Airway epithelial cell (primary cell): ENCODE measurements at places on chromosomes 2 and 18. TPM values are rescaled to one million over a fixed set of nuclear protein-coding genes. Genes with fewer than 3 reads are reported as not detected.

KIAA2012 gene
- not detected in 2 replicates for total RNA-seq

TNFRSF11A gene
- 3.5 and 4.0 TPM in 2 replicates for total RNA-seq

SH3RF3 gene
- 0.78 and 1.1 TPM in 2 replicates for total RNA-seq

PDCD1 gene
- not detected in 2 replicates for total RNA-seq

MBD5 gene
- total RNA-seq, result 5.2 and 7.8 TPM in 2 replicates

ANKRD36B gene
- 4.7 and 7.5 TPM in 2 replicates for total RNA-seq

AQP12B gene
- not detected in 2 replicates for total RNA-seq

HOXD8 gene
- total RNA-seq, result not detected in 2 replicates

CHPF gene
- total RNA-seq, result 168 and 186 TPM in 2 replicates

STON1 gene
- total RNA-seq, result 0.05 and 0.56 TPM in 2 replicates

NAGK gene
- total RNA-seq, result 94.1 and 102 TPM in 2 replicates

REV1 gene
- total RNA-seq, result 12.1 and 19.4 TPM in 2 replicates

EGR4 gene
- total RNA-seq, result not detected in 2 replicates

KCMF1 gene
- total RNA-seq, result 53.7 and 66.2 TPM in 2 replicates

ANKRD30B gene
- not detected in 2 replicates for total RNA-seq

AQP12A gene
- not detected in 2 replicates for total RNA-seq

QPCT gene
- 2.5 and 2.9 TPM in 2 replicates for total RNA-seq

LIMS4 gene
- not detected in 2 replicates for total RNA-seq

ACKR3 gene
- total RNA-seq, result 23.9 and 32.2 TPM in 2 replicates

DIPK1C gene
- not detected in 2 replicates for total RNA-seq

HOXD4 gene
- total RNA-seq, result not detected in 2 replicates

CCDC68 gene
- total RNA-seq, result 0.79 and 2.7 TPM in 2 replicates

MXD1 gene
- 9.2 and 13.5 TPM in 2 replicates for total RNA-seq

INPP1 gene
- total RNA-seq, result 9.0 and 16.4 TPM in 2 replicates

USP34 gene
- total RNA-seq, result 43.1 and 44.4 TPM in 2 replicates

DSG3 gene
- total RNA-seq, result 165 and 218 TPM in 2 replicates

LYPD6 gene
- total RNA-seq, result 0.56 and 1.8 TPM in 2 replicates

BOLL gene
- not detected in 2 replicates for total RNA-seq

IL18R1 gene
- 0.84 and 1.2 TPM in 2 replicates for total RNA-seq

PLGLB1 gene
- not detected in 2 replicates for total RNA-seq

SERPINB11 gene
- 0.05 and 0.35 TPM in 2 replicates for total RNA-seq

MAIP1 gene
- total RNA-seq, result 14.8 and 24.3 TPM in 2 replicates

RAB17 gene
- total RNA-seq, result 0.85 and 4.7 TPM in 2 replicates

CIDEA gene
- 2.5 and 3.0 TPM in 2 replicates for total RNA-seq

FAM136A gene
- total RNA-seq, result 28.6 and 35.3 TPM in 2 replicates

ADRA2B gene
- total RNA-seq, result 0.09 TPM in 1 of 2 replicates, not detected in the other

ANKRD12 gene
- 6.6 and 12.5 TPM in 2 replicates for total RNA-seq

HTR2B gene
- total RNA-seq, result 0.05 TPM in 1 of 2 replicates, not detected in the other

ITPRIPL1 gene
- 0.28 and 0.99 TPM in 2 replicates for total RNA-seq

UPP2 gene
- total RNA-seq, result not detected in 2 replicates

CSRNP3 gene
- total RNA-seq, result 1.1 and 4.8 TPM in 2 replicates

LRATD1 gene
- 44.7 and 62.1 TPM in 2 replicates for total RNA-seq

PPP1R1C gene
- total RNA-seq, result 2.2 and 14.6 TPM in 2 replicates

NCKAP1 gene
- total RNA-seq, result 107 and 119 TPM in 2 replicates

MC2R gene
- total RNA-seq, result not detected in 2 replicates

GMCL1 gene
- total RNA-seq, result 6.2 and 11.0 TPM in 2 replicates

SP140L gene
- total RNA-seq, result 2.7 and 6.0 TPM in 2 replicates

MARCHF4 gene
- total RNA-seq, result 0.42 and 0.85 TPM in 2 replicates

MAT2A gene
- total RNA-seq, result 60.4 and 67.8 TPM in 2 replicates

MROH2A gene
- not detected in 2 replicates for total RNA-seq

NFATC1 gene
- 1.7 and 2.5 TPM in 2 replicates for total RNA-seq

CYB5A gene
- total RNA-seq, result 155 TPM in 2 replicates
